Mesothelial cell of epicardium (in vitro differentiated cells): ENCODE measurements at places on chromosomes 6 and 20. TPM values are rescaled to one million over a fixed set of nuclear protein-coding genes. Genes with fewer than 3 reads are reported as not detected.

RIOK1 gene
- total RNA-seq, result 24.1 to 25.6 TPM (median 24.5 TPM) in 3 replicates

EYA4 gene
- total RNA-seq, result 21.4 to 23.1 TPM (median 21.5 TPM) in 3 replicates

CDH26 gene
- total RNA-seq, result 0.49 to 0.88 TPM (median 0.71 TPM) in 3 replicates

CYP21A2 gene
- 0.58 to 1.2 TPM (median 0.91 TPM) in 3 replicates for total RNA-seq

CNR1 gene
- total RNA-seq, result 6.2 to 6.9 TPM (median 6.3 TPM) in 3 replicates
